ENCODE measurements at places on chromosomes 7 and 10. TPM values are rescaled to one million over a fixed set of nuclear protein-coding genes. Genes with fewer than 3 reads are reported as not detected.

Gene NPFFR1
- not detected for total RNA-seq

Gene ZNF425
- total RNA-seq, result 3.6 TPM

Gene OR2A5
- total RNA-seq, result not detected

Gene RBM20
- not detected for total RNA-seq

DNA sequence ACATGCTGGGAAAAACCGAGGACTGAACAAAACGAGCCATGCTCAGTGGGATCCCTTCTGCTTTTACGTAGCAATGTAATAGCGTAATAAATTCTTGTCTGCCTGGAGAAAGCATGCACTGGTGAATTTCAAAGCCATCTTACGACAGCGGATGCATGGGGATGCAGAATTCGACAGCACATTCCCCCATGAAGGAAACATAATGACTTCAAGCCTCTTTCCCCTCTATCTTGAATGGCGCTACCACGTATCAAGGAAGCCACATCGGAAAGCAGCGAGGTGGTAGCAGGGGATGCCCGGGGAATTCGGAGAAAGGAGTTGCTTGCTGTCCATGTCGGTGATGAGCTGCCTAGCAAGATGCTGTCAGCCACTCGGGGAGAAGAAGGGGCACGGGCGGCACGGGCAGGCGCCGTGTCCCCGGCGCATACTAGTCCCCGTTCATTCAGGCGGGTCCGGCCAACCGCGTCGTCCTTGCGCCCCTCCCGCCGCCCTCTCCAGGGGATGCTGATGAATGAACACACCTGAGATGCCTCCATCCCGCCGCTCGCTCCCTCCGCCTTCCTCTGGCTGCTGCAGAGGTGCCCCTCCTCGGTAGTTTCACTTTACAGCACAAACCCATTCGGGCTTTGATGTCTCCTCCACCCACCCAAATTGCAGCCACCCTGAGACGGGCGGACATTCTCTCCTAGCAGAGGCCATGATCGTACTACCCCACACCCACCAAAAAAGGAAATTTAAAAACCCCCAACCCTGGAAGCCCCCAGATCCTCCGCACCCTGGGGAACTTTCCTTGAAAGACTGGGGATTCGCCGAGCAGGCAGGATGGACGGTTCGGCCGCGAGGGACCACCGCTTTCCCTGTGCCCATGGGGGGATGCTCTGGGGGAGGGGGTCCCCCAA lies 644 bp downstream of the SORBS1 start:
- no peak for DNase-seq

GRCh38 chr10:97686301-97686961 lies 610 bp downstream of the AVPI1 start:
- DNase-seq, result no peak

Data from renal cortical epithelial cell (primary cell).